ENCODE measurements at places on chromosomes 2 and 18.

DNA sequence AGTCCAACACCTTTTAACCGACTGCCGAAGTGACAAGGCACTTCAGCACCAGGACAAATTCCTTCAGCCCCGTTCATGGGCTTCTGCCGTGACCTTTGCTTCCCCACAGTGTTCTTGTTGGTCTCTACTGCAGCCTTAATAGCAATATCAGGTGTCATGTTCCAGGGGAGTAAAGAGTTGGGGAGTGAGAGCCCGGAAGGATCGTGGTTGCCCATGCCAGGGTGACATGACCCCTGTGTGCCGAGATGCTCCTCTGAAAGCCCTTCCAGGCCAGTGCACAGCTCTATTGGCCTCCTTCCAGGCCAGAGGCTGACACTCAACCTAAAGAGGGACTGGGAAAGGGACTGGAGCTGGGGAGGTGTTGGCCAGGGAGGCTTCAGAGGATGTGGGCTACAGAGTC, 279.2 kb downstream of the CYRIA start:
- DNase-seq = no peak

DNA sequence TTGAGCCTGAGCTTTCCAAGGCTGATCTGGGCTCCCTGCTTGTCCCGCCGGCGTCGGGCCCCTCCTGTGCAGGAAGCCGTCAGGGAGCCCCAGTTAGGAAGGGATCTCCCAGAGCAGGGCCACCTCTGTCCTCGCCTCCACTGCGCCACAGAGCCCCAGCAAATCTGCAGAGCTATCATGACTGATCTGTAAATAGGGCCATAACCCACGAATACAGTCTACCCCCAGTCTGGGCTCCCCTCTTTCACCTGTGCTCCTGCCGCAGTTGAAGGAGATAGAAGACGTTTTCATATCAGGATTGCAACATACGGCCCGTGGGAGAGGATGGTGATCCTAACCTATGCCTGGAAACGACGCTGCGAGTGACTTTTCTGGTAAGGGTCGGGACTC, 138.7 kb downstream of the PTGR3 start:
- no peak for DNase-seq

GRCh38 chr2:189791338-189792042, 7.2 kb downstream of the PMS1 start:
- no peak for DNase-seq

- DNase-seq = no peak
Observed at GRCh38 chr2:146893500-146894041, 951.3 kb upstream of the ACVR2A start.

DNA sequence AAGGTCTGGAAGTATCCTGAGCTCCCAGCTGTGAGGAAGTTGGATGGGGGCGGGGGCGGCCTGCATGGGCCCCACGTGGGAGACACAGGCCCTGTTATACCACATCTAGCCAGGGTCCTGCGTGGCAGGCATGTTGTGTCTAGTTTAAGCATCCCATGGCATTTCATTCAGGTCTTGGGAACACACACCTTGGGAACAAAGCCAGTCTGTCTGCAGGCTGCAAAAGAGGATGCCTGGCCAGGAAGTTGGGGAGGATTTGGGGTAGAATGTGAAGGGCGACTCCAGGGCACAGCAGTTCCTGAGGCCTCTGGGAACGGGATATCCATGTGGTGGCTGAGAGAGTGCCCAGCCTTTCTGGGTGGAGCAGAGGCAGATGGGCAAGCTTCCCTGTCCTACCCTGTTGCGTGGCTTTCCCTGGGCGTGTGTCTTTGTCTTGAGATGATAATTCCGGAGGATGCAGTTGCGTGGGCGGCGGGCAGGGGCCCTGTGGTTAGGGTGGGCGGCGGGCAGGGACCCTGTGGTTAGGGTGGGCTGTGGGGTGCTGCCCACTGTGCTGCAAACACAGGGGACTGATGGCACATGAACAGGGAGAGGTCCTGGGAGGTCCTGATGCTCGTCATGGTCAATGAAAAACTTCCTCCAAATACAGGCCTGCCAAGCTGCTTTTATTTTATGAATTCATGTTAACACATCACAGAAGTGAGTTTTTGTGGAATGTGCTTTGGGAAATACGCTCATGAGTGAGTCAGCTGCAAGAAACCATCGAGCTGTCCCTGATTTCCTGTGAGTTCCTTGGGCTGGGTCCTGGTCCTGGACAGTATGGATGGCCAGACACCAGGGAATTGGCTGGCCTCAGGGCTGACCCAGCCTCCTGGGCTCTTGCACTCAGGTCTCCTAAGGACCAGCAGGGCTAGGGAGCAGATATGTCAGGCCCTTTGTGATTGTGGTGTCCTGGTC, 90.0 kb upstream of the HS6ST1 start:
- DNase-seq = no peak

DNA sequence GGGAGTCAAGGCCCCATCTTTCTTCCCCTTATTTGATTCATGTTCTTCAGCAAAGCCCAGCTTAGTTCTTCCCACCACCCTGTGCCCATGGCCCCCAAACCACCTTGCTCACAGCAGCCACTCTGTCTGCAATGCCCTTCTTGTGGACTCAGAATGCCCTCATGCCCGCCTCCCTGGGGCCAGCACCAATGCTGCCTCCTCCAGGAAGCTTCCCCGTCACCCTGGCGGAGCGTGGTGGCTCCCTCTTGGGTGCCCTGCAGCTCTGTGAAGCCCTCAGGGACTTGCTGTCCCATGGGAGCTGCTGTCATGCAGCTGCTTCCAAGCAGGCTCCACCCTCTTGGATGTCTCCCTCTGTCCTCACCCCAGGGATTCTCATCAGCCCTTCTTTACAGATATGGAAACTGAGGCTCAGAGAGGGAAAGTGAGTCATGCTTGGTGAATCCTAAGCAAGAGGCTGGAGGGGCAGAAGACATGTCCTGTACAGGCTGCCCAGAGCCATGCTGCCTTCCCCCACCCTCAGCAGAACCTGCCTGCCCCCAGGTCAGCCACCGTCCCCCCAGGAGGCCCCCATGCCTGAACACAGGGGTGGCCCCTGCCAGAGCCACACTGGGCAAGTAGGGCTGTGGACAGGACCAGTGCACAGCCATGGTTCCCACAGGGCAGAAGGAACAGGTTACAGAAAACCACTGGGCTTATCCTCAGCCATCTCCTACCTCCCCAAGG, 11.8 kb upstream of the DUSP2 start:
- DNase-seq = peak; percentile 81

DNA sequence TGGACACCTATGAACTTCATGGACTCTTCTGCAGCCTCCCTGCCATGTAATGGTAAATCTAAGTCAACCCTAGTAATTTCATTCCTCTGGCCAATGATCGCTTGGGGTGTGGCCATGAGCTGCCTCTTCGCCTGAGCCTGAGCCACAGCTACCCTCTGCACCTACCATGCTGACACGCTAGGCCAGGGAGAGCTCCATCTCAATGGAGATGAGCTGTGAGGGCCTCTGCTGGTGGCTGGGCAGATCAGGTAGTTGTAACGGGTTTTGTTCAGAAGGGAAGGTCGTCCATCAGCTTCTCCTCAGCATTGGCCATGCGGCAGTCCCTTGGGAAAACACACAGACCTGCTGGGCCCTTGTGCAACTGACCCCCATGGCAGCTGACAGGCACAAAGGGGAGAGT, 24.4 kb downstream of the MPHOSPH10 start:
- DNase-seq = peak; percentile 17

GRCh38 chr2:134985061-134985460, 62.2 kb downstream of the MAP3K19 start:
- DNase-seq = no peak

- peak; percentile 28 for DNase-seq
Observed at GRCh38 chr2:151766437-151767153, 32.3 kb upstream of the NEB start.

- DNase-seq = no peak
Observed at GRCh38 chr2:9029721-9030120, 26.2 kb upstream of the MBOAT2 start.

- DNase-seq = no peak
Observed at GRCh38 chr2:37686792-37687526, 15.5 kb upstream of the CDC42EP3 start.

GRCh38 chr2:126221506-126221905, 434.5 kb upstream of the GYPC start:
- DNase-seq = no peak

DNA sequence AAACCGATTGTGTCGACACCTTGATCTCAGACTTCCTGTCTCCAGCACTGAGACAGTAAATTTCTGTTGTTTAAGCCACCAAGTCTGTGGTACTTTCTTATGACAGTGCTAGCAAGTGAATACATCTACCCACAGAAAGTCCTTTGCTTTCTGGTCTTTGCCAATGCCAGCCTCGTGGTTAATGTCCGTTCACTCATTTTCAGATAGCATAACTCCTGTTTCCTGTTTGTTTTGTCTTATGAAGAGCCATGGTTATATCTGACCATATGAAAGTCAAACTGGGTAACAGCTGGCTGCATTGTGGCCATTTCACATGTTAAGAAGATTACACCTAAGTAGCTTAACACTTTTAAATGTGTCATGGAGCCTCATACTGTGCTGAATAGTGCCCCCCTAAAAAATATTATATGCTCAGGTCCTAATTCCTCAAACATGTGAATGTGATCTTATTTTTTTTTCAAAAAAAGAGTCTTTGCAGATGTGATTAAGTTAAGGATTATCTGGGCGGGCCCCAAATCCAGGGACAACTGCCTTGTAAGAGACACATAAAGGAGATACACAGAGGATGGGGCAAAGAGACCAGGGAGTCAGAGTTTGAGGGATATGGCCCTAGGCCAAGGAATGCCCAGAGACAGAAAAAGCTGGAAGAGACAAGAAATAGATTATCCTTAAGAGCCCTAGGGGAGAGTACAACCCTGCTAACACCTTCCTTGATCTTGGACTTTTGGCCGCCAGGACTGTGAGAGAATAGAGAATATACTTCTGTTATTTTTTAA, 118.0 kb downstream of the KCNE4 start:
- no peak for DNase-seq

DNA sequence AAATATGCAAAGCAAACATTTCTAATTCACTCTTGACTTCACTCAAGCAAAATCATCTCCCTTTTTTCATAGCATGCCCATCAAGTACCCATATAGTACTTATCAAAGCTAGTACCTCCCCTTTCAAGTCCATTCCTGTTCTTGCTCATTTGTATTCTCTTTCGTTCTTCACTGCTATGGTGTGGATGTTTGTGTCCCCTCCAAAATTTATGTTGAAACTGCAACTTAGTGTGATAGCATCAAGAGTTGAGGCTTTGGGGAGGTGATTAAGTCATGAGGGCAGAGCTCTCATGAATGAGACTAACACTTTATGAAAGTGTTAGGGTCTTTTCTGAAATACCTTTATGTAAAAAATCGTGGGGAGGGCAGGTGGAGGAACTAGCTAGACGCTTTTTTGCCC, 52.9 kb downstream of the RNU4ATAC start:
- DNase-seq = no peak

DNA sequence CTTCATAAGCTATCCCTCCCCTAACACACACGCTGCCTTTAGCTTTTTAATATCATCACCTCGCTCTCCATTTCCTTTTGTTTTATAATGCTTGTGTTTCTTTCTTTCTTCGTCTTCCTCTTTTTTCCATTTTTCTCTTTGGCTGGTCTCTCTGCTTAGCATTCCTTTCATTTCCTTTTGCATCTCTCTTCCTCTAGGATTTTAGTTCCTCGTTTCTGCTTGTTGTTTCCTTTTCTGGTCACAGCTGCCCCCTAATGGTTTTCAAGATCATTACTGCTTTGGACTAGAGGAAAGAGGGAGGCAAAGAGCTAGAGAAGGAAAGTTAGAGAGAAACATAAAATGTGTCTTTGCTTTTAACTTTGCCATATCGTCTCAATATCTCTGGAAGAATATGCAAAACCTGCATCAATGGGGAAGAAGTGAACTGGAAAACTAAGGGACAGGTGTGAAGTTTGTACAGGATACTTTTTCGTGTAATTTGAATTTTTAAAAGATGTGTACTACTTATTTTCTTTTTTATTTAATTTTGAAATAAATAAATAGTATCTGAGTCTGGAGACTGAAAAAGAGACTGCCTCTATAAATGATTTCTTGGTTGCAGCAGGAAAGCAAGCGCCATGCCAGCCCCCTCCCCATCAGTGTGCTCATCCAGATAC, 6.3 kb upstream of the NRP2 start:
- DNase-seq = peak; percentile 43

- DNase-seq = no peak
Observed at GRCh38 chr2:219000569-219000960, 7.3 kb upstream of the CRYBA2 start.

DNA sequence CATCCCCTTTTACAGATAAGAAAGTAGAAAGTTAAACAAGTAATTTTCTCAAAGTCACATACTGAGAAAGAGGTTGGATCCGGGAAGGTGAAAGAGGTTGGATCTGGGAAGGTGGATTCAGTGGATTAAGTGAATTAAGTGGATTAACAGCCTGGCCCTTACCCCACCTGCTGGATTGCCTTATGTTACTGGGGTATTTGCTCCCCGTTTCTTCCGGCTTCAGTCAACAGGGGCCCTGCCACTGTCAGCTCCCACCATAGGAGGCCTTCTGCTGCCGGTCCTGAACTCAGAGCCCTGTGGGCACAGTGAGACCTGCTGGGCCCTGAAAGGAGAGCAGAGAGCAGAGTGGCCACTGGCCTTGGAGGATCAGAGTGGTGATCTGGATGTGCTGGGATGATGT, 113.2 kb downstream of the VAPA start:
- DNase-seq = no peak

DNA sequence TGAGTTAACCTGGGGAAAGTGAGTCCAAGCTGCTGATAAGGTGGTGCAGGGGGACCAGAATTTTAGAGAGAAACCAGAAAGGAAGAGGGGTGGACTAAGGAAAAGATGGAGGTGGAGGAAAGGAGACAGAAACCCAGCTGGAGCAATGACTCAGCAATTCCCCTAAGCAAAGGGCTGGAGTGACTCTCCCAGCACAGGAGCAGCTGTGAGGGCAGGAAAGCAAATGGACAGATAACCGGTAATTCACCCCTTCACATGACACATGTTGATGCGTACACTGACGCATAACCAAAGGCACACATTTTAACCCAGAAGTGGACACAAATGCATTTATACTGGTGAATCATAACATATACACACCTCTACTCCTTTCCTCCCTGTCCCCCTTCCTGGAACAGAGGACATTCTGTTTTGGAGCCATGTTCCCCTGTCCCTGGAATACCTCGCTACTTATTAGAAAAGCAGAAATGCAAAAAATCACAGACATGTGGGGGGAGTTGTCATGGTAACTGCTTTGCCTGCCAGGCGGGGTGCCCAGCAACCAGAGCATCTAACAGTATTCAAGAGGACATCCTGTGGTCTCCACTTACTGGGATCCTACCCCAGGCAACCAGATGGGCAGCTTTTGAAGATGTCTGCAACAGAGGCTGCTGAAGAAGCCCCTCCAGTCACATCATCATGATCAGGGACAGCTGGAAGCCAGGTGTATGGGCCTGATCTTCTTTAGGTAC, 4.7 kb downstream of the CDK5R2 start:
- no peak for DNase-seq
